ENCODE measurements at places on chromosomes 2 and 18.

DNA sequence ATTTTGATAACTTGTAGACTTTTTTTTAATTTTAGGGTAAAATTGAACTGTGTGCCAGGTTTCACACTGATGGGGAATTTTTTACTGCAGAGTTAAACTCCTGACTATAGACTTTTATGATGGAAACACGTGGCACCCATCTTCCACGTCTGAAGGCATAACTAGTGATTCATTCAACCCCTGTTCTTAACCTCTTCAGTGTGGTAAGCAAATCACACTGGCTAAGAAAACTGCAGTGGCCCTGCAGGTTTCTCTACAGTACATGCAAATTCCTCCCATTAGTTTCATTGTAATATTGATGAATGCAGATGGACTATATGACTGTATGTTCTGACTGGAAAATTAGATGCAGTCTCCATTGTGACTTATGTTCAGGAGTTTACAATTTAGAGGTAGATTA is 47.2 kb downstream of the SMAD4 start:
- peak; percentile 63 for DNase-seq

DNA sequence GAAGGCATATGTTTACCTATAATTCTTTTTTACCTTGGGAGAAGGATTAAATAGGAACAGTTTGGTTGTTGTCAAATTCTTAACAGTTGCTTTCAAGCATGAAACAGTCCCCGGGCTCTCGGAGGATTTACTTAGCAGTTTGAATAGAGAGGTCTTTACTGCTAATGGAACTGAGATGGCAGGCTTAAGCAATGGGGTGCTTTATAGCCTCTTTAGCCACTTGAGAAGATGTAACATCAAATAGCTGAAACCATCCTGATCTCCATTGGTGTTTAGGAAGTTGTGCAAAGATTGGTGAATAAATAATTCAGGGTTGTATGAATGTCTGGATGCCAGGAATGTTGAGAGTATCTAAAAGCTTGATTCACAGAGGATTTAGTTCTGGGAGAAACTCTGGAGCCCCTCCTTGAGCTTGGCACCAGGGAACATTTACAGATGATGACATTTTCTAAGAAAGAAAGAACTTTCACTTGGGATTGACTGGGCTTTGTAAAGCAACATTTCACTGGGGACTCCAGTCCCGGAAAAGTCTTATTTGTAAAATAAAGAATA is 51.9 kb downstream of the PTPRM start:
- peak; percentile 34 for DNase-seq

- DNase-seq, result no peak
Measured at GRCh38 chr18:64273724-64274123, 124.8 kb upstream of the LINC00305 start.

DNA sequence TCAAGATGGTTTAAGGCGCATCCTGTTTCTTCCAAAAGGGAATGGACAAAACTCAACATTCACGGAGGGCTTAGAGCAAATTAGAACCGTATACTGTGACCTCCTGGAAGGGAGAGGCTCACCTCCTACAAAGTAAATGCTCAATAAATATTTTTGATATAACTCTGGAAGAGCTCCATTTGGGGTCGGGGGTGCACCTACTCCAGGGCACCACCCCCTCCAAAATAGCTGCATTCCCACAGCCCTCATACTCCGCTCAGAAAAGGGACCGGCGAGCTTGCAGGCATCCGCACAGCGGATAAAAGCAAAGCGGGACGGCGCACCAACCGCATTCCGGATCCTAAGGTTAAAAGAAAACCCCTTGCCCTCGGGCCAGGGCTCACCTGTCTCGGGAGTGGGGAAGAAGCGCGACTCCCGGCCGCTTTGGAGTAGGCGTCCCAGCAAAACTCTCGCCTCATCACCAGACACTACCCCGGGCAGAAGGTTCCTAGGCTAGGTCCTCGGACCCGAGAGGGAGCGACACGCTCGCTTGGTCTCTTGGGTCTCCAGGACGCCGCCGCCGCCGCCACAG is 378 bp downstream of the WDPCP start:
- DNase-seq, result peak; percentile 2

- no peak for DNase-seq
Measured at GRCh38 chr2:185337033-185337432, 401.6 kb upstream of the FSIP2 start.

All from fibroblast of skin of abdomen (primary cell).